ENCODE measurements at places on chromosomes 2 and 18. TPM values are rescaled to one million over a fixed set of nuclear protein-coding genes. Genes with fewer than 3 reads are reported as not detected.

SPP2 gene
- total RNA-seq = not detected

ECEL1 gene
- 0.16 TPM for total RNA-seq

GPBAR1 gene
- total RNA-seq = 3.1 TPM

PKDCC gene
- 64.8 TPM for total RNA-seq

ACTG2 gene
- 5,728 TPM for total RNA-seq

KLF7 gene
- 23.9 TPM for total RNA-seq

ALPG gene
- not detected for total RNA-seq

SLC19A3 gene
- 1.1 TPM for total RNA-seq

LYPD6B gene
- total RNA-seq = not detected

PLEK gene
- 13.2 TPM for total RNA-seq

IL1RL1 gene
- total RNA-seq = 8.0 TPM

FAHD2B gene
- 13.6 TPM for total RNA-seq

DNA sequence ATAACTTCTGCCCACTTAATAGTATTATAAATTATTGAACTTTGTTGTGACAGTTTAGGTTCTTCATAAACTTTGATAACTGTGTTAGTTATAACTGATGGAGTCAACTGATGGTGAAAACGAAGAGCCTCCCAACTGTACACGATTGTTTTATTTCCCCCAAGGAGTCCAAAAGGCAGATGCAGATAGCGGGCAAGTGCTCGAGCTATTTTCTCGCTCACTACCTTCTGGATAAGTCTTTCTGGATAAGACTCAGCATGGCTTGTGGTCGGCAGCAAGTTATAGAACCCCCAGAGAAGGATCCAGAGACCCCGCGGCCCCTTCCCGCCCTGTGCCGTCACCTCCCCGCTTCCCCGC, 517 bp downstream of the GCFC2 start:
- DNase-seq = no peak

DNA sequence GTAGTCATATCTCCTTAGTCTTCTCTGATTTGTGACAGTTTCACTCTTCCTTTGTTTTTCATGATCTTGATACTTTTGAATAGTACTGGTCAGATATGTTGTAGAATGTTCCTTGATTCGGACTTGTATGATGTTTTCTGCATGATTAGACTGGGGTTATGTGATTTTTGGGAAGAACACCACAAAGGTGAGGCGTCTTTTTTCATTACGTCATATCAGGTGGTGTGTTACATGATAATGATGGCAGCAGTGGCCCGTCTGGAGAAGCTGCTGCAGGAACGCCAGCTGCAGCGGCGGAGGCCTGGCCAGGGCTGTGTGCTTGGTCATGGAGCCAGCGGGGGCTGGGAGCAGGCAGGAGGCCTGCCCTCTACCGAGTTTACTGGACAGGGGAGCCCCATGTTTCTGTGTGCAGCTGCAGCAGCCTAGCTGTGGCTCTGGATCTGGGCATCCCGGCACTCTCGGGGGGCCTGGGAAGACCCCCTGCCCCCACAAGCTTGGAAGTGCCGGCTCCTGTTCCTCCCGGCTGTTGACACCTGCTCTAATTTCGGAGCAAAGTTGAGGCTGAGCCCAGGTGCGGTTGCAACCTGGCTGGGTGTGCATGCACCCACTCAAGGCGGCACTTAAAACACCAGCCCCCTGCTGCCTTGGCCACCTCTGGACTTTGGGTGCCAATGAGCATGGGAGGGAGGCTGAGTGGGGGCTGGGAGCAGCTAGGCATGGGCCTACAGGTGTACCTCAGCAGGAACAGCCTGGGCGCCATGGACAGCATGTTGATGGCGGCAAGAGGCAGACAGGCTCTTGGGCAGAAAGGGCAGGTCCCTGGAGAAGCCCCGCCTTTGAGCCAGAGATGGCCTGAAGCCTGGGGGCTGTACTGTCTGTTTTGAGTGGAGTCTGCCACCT, 26.1 kb downstream of the SLC4A10 start:
- peak; percentile 53 for DNase-seq

DNA sequence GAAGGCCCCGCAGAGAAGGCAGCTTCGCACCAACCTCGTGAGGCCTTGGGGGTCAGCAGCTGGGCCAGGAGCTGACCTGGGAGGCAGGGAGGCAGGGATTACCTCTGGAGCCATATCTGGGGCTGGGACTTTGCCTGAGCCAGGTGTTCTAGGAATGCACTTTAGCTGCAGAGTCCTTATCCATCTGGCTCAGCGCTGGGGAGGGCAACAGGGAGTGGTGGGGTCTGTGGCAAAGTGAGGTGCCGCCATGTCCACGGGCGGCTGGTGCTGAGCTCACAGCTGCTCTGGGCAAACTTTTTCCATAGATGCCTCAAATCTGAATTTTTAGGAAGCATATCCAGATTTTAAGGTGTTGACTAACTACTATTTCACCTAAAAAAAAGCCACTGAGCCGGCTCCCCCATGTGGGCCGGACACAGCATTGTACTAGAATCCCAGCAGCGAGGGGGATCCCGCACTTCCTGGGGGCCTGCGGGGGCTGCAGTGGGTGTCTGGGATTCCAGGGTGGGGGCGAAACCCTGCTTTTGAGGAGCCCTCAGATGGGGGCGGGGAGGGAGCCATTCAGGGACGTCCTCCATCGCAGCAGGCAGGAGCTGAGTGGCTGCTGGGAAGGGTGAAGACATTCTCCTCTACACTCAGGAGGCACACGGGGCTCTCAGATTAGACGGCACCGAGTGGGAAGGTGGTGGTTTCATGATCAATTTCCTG, 34.6 kb downstream of the RTP5 start:
- DNase-seq = no peak

- DNase-seq = no peak
These were observed 181.3 kb downstream of the IKZF2 start for GRCh38 chr2:212970132-212970531.

DNA sequence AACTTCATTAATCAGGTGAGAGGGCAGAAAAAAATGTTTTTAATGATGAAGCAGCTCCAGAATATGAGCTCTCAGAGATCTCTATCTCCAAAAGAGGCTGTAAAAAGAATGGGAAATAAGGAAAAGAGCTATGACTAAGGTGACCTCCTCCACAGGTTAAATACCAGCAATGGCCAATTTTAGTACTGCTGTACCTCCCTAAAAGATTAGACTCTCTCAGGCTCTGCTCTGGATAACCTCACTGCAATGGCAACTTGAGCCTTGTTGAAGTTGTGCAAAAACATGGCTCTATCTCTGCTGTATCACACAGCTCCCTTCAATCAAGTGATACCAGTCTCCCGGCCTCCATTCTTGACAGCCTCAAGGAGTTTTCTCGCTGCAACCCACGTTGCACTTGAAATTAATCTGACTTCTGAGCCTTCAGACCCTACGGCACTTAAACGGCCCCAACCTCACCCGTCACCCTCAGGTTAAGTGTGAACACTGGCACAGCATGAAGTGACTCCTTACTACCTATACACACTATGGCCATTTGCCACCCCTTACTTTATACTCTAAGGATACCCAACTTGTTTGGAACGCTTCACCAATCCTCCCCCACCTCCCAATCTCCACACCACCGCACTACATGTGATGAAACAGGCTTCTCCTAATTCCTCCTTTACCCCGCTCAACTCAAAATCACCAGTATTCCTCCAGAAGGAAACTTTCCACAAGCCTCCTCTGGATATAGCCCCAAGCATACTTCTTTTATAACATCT, 36.3 kb downstream of the SMAD2 start:
- DNase-seq = no peak

GRCh38 chr2:141207036-141207385, 923.8 kb downstream of the LRP1B start:
- DNase-seq = no peak

DNA sequence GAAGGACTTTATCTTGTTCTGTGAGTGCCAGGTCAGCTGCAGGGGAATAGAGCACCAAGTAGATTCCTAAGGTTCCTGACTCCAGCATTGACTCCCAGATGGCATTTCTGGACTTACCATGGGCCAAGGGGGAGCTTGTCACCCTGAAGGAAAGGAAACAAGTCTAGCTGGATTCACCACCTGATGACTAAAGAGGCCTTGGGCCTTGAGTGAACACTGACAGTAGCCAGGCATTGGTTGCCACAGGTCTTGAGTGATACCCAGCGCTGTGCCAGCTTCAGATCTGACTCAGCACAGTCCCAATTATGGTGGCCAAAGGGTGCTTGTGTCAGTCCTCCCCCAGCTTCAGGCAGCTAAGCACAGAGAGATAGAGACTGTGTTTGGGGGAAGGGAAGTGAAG, 40.1 kb upstream of the CAPN13 start:
- no peak for DNase-seq

- no peak for DNase-seq
These were observed 42.8 kb downstream of the METTL8 start for GRCh38 chr2:171390941-171391516.

GRCh38 chr2:232018181-232018580, 56.7 kb downstream of the DIS3L2 start:
- DNase-seq = no peak

DNA sequence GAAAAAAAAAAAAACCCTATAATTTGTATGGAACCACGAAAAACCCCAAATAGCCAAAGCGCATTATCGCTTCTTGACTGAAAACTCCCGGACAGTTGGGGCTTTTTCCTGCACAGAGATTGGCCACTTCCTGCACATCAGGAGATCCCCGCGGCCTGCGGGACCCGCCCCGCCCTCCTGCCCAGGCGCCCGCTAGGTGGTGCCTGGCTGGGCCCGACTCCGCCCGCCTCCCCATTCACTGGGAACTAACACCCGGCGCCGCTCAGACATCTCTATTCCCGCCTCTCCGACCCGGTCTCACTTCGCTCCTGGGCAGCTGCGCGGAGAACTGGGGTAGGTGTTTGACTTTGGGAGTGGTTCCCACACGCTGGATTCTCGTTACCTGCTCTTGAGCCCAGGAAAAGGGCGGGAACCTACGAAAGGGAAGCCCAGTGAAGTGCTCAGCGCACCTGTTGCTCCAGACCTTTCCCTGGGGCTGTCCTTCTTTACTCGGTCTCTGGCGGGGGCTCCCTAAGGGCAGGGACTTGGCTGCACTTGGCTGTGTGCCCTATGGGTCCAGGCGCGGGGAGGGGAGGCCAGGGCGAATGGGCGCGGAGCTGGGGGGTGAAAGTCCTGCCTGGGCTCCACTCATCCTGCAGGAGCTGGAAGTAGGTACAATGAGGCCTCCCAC, at the start of gene HMSD:
TSS of gene HMSD (plus strand) at position 234 of the 670 bp plus-strand sequence. CDS start 4,155 bp downstream, outside the sequence.
- DNase-seq = no peak

- DNase-seq = no peak
These were observed 138.7 kb downstream of the RAB3GAP1 start for GRCh38 chr2:135190799-135191198.

DNA sequence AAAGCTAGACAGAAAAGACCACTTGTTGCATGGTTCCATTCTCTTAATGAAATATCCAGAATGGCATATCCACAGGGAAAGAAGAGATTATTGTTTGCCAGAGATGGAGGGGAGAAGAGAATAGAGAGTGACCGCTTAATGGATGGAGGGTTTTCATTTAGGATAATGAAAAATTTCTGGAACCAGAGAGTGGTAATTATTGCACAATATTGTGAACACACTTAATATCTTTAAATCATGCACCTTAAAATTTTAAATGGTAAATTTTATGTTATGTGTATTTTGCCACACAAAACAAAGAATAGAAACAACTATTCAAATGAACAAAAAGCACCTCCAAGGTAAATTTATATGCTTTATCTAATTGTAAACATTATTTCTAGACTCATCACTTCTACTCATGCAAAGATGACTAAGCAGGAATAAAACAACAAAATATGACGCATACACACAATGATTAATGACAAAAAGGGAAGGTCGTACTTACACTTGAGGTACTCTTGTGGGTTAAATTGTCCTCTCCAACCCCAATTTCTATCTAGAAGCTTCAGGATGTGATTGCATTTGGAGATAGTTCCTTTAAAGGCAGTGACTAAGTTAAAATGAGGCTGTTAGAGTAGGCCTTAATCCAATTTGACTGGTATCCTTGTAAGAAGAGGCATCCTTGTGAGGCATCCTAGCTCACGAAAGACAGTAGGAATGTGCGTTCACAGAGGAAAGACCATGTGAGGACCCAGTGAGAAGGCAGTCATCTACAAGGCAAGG, 18.7 kb upstream of the DHRS9 start:
- DNase-seq = no peak

- no peak for DNase-seq
These were observed 94.1 kb downstream of the GBX2 start for GRCh38 chr2:236073867-236074655.

- no peak for DNase-seq
These were observed 2.5 kb downstream of the DCC start for GRCh38 chr18:52342456-52342855.

DNA sequence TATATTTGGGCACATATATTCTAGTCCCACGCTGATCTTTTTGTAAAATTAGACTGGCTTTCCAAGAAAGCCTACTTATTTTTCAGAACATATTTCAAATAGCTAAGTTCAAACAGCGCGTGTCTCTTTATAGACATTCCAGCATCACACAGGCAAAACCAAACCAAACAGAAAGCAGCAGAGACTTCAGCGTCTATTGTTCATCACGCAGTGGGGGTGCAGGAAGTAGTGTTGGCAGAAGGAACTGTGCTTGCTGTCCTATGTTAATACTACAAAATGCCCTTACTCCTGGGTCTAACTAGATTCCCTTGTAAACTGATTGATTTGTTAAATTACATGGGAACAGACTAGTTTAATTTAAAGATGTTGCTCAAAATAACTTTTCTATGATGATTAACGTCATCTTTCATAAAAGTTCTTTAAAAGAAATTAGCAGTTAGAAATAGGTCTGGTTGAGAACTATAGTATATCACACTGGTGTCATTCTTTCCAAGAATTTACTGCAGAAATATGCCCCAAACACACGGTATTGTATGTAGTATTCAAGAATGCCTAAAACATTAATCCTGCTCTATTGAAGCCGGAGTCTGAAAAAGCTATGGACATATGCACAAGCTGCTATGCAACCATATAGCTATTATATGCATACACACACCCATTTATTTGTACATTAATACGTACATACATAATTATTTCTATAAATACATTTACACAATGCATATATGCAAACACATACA, 436.3 kb downstream of the CBLN2 start:
- DNase-seq = no peak

GRCh38 chr2:83665154-83665553, 793.9 kb downstream of the SUCLG1 start:
- no peak for DNase-seq

DNA sequence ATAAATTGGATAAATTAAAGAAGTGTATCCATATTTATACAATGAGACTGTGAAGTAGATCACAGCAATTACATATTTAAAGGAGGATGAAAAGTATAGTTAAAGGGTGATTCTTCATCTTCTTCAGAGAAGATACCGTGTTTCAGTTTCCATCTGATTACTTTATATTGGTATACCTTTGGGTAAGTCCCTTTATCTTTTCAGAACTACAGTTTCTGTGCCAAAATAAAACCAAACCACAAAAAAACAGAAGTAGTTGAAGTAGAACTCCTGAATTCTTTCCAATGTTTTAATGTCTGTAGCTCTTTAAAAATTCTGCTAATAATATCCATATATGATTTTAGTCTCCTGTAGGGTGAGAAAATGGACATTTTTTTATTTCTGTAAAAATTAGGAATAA, 231.2 kb upstream of the LINC00305 start:
- DNase-seq = no peak

GRCh38 chr2:42042631-42043355, 5.0 kb upstream of the PKDCC start:
- no peak for DNase-seq
